ENCODE measurements at places on chromosomes 16 and 17. TPM values are rescaled to one million over a fixed set of nuclear protein-coding genes. Genes with fewer than 3 reads are reported as not detected.
A peak's percentile ranks its signal among the peaks of the same experiment; 100 is the strongest.

- no peak for DNase-seq
Observed at GRCh38 chr16:4914528-4915225, 22.3 kb downstream of the PPL start.

- DNase-seq = no peak
Observed at GRCh38 chr16:23615805-23616204, 19.7 kb upstream of the NDUFAB1 start.

- DNase-seq = peak; percentile 64
Observed at GRCh38 chr16:67865318-67865717, 7.5 kb upstream of the EDC4 start.

- DNase-seq = no peak
Observed at GRCh38 chr17:13503526-13503925, 98.2 kb downstream of the HS3ST3A1 start.

- DNase-seq = no peak
Observed at GRCh38 chr17:71423871-71424546, 696.8 kb upstream of the SOX9 start.

DNA sequence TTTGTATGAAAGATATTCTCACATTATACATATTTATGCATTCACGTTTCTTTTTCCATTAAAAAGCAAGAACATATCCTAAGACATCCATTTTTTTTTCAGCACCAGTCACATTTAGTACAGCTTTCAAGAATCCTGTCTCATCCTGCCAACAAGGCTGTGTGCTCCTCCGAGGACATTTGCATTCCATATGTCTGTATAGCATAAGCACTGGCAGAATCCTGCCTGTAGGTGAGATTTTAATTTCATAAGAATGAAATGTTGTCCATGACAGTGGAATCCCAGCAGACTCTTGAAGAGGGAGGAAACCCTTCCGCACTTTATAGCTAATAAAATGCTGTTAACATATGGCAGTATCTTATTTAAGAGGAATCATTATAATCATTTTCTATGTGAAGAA lies 2.9 kb upstream of the PMP22 start:
- DNase-seq = no peak

DNA sequence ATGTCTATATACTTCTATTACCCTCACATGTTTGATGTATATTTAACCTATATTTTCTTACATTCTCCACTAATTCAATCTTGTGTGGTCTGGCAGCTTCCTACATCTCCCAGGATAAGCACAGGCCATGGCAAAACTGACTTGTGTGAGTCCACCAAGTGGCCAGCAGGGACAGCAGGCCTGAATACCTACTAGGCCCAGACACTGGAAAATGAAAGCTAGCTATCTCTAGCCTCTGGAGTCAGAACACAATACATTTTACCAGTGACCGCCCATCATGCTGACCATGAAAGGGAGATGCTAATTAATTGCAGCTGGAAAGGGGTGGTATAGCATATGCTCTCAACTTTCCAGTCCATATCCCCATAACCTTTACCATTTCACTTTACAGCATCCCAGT lies 132.3 kb downstream of the PCTP start:
- DNase-seq = peak; percentile 7

DNA sequence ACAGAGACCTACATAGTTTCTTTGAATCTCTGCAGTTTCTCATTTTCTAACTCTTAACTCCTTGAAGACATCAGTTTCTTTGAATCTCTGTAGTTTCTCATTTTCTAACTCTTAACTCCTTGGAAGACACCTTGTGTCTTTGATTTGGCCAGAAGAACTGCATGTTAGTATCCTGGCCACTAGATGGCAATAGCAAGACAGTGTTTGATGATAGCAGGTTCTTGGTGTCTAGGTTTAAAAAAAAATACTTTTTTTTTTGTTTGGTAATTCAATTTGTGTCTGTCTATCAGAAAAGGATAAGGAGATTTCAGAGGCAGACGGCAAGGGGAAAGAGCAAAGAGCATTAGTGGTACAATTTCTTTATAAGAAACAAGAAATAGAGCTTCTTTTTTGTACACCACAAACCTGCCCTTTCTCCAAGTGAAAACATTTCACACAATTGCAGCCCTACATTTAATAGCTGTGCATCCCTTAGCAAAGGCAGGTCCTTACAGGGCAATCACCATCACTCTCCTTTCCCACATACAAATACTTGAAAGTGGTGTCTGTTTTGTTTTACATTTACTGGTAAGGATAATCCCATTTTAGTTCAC lies 1324.9 kb upstream of the CDH8 start:
- DNase-seq = peak; percentile 30

GRCh38 chr17:77693776-77694175 lies 264.7 kb upstream of the TNRC6C start:
- DNase-seq = no peak

The SRP68 gene
- polyA plus RNA-seq = 76.8 TPM

The SEPTIN12 gene
- polyA plus RNA-seq = not detected

The CLDN9 gene
- not detected for polyA plus RNA-seq

The RNF222 gene
- not detected for polyA plus RNA-seq

The YPEL2 gene
- 5.5 TPM for polyA plus RNA-seq

The PDP2 gene
- 4.7 TPM for polyA plus RNA-seq

The ANKFN1 gene
- 0.13 TPM for polyA plus RNA-seq
